GM12864 (cell line): ENCODE measurements at places on chromosomes 4 and X.

DNA sequence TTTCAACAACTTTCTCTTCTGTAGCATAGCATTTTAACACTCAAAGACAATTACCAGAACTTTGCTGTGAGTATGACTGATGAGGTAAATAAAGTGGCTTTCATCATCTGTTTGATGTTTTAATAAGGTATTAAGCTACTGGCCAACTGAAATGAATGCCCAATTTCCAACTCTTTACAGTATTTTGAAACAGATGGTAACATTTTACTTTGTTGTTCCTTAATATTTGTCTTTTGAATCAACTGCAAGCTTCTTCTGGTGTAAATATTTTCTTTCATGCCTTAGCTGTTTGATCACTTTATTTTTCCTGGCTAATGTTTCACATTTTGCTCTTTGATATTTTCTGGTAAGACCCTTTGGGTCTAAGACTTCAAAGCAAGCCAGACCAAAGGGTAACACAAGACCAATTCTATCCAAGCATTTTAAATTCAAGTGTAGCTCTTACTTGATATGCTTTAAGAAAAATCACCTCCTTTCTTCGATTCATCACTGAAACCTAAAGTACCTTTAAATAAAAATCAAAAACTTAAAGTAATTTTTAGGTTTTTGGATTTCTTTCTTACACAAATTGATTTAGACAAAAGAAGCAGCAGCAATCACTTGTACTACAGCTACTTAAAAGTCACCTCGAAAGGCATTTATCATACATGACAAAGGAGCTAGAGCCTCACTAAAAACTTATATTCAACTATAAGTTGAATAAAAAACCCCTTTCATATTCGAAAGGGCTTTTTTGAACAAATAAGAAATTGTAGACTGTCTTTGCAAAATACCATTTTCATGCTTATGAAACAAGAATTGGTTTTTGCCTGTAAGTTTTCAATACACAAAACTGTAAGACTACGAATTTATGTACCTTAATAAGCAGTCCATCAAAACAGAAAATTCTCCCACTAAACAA, 57.6 kb downstream of the TBCK start:
- DNase-seq: no peak

DNA sequence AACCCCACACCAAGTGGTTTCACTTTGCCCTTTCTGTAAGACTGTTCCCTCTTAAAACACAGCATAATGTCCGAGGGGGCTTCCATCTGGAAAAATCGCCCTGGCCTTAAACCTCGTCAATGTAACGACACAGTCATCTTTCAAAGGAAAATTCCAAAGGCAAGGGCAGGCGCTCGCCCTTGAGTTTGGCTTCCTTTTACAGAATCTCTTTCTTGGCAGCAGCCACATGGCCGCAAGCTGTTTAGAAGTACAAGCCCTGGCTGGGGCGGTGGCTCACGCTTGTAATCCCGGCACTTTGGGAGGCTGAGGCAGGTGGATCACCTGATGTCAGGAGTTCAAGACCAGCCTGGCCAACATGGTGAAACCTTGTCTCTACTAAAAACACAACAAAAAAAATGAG, 27.1 kb upstream of the GRPEL1 start:
- no peak for DNase-seq

- DNase-seq: no peak
These were observed 7.6 kb downstream of the MAMLD1 start for GRCh38 chrX:150370589-150371312.

GRCh38 chr4:80566203-80566872, 230.8 kb downstream of the CFAP299 start:
- no peak for DNase-seq

DNA sequence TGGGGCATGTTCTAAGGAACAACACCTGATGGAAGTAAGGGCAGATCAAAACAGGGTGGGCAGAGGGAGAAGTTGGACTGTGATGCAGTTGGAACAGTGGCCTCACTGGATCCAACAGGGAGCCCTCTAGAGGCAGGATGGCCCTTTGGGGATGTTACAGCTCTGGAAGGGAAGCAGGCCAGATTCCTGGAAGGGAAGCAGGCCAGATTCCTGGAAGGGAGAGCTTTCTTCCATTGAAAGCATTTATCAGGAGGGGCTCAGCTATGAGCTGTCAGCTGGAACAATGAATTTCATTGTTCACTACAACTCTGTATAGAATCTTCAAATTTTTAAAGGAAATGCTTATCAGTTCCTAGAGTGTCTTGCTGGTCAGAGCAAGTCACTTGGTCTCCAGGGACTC, 17.7 kb downstream of the IL15 start:
- DNase-seq: no peak

DNA sequence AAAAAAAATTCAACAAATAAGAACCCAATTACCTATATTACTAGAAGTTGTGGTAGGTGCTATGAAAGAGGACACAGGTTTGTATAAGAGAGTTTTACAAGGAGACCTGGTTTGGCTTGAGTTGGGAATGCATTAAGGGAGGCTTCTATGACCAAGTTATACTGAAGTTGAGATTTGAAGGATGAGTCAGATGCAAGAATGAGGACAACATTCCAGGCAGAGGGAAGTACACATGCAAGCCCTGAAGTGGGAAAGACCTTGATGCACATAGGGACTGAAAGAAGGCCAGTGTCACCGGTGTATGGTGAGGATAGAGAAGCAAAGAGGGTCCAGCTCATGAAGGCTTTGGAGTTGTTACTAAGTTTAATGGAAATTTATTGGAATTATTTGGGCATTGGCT, 52.2 kb downstream of the ANK2 start:
- no peak for DNase-seq

- peak; percentile 85 for DNase-seq
These were observed at the start of the genes GSTCD and INTS12 for GRCh38 chr4:105708181-105709080. GSTCD (plus strand) TSS chr4:105708784; CDS start chr4:105717614, 8,830 bp downstream. INTS12 (minus strand) TSS chr4:105708689; CDS start chr4:105700005, 8,684 bp downstream.

DNA sequence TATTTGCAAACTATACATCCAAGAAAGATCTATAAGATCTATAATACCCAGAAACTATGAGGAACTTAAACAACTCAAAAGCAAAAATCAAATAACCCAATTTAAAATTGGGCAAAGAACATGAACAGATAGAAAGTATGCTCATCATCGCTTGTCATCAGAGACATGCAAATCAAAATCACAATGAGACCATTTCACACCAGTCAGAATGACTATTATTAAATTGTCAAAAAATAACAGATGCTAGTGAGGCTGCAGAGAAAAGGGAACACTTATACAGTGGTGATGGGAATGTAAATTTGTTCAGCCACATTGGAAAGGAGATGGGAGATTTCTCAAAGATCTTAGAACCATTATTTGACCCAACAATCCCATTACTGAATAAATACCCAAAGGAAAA, 1451.7 kb upstream of the ADGRL3 start:
- DNase-seq: no peak

DNA sequence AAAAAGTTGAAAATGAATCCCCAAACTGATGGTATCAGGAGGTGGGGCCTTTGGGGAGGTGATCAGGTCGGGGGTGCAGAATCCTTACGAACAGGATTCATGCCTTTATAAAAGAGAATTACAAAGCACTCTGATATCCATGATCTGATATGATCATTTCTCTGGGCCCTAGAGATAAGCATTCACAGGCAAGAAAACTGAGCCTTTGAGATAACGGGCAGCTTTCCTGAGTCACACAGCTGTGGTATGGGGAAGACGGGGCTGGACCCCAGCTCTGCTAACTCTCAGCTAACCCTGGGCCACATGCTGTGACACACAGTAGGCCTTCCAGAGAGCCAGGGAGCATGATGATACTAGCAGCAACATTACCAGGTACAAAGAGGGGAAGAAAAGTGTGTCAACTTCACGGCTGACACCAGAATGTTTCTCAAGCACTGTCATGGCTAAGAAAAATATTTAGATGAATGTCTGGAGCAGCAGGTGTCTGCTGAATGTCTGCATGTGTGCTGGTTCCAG, 85.1 kb downstream of the SLC2A9 start:
- DNase-seq: no peak

DNA sequence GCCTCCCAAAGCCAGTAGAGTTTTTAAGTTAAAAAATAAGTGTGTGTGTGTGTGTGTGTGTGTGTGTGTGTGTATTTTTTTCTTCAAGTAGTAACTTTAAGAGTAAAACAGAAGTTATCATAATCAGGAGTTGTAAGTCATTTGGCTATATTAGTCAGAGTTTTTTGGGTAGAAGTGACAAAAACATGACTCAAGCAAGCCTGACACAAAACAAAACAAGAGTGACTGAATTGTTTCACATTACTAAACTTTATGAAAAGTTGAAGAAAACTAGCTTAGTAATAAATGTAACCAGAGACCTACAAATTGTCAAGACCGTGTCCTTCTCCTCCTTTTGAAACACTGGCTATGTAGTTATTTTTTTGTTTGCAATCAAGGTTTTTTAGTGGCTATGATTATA, 738.0 kb upstream of the PITX2 start:
- no peak for DNase-seq

DNA sequence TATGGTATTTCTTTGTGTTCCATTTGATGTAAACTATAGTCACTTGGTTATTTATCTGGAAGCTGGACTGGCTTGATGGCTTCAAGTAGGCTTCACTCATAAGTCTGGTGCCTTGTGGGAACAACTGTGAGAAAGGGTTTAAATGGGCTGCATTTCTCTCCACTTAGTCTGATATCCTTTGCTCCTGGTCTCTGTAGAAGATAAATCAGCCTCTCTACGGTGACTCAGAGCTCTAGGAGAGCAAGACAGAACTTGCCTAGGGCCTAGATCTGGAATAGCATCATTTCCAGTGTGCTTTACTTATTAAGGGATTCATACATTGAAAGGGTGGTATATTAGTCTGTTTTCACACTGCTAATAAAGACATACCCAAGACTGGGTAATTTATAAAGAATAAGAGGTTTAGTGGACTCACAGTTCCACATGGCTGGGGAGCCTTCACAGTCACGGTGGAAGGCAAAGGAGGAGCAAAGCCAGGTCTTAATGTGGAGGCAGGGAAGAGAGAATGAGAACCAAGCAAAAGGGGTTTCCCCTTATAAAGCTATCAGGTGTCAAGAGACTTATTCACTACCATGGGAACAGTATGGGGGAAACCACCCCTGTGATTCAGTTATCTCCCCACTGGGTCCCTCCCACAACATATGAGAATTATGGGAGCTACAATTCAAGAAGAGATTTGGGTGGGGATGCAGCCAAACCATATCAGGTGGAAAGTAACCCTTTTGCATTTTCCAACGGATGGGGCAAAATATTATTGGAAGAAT, 1746.4 kb upstream of the PCDH7 start:
- DNase-seq: no peak

- no peak for DNase-seq
These were observed 602.0 kb downstream of the GLUD2 start for GRCh38 chrX:121649417-121649816.

GRCh38 chrX:98379134-98379533, 1495.4 kb downstream of the RPA4 start:
- no peak for DNase-seq

DNA sequence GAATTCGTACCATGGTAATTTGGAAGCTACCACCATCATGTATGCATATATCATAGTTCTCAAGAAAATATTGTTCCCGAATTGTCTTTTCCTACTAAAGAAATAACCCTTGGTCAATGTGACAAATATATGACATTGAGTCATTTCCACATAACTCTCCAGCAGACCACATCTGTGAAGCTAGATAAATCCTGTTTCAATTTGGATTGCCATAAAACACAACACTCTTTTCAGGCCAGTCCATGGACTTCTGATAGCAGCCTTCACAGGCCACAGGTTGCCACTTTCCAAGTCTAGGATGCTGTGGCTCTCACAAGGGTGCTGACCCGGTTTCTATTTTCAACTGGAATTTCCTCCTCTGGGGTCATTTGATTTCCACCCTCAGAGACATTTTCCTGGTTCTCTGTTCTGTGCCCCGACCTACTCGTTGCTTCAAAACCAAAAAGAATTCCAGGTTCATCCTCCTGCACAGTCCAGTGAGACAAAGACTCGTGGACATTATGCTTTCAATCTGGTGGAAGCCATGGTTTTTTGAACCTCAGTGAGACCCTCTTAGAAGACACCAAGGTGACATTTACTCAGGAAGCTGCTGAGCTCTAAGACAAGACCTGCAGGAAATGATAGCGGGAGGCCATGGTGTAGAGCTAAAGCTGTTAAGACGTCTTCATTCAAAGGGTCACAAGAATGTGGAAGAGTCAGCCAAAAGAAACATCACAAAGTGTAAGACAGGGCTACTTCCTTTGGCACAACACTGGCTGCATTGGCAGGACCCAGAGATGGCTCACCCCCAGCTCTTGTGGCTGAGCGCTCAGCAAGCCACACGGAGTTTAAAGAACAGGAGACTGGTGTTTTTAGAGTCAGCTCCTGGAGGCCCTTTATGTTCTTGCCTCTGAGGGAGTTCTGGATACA, 119.8 kb downstream of the AMELX start:
- no peak for DNase-seq

- no peak for DNase-seq
These were observed 4.5 kb upstream of the RHOH start for GRCh38 chr4:40192114-40193015.

GRCh38 chr4:84597450-84597849, 14.5 kb downstream of the CDS1 start:
- no peak for DNase-seq

DNA sequence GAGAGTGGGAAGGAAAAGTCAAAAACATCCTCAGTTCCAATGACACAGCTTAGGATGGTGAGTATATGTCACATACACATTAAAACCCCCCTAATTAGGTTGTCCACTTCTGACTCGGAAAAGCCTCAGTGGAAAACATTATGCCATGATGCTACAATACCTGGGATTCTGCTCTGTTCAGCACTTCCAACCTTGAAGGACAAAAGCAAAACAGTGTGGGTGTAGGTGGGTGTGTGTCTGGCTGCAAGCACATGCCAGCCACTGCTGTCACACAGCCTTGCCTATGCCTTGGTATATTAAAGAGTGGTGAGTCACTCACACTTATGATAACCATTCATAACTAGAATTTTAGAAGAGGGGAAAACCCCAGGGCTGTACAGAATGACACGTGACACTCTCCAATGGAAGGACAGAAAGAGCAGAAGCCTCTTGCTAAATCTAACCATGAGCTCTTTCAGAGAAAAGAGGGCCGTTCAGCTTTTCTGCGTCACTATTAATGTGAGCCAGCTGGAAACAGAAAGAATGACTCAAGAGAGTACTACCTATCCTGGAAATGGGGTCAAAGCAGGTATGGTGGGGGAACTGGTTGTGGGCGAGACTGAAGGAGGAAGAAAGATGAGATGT, 159.6 kb downstream of the TET2 start:
- DNase-seq: peak; percentile 85

DNA sequence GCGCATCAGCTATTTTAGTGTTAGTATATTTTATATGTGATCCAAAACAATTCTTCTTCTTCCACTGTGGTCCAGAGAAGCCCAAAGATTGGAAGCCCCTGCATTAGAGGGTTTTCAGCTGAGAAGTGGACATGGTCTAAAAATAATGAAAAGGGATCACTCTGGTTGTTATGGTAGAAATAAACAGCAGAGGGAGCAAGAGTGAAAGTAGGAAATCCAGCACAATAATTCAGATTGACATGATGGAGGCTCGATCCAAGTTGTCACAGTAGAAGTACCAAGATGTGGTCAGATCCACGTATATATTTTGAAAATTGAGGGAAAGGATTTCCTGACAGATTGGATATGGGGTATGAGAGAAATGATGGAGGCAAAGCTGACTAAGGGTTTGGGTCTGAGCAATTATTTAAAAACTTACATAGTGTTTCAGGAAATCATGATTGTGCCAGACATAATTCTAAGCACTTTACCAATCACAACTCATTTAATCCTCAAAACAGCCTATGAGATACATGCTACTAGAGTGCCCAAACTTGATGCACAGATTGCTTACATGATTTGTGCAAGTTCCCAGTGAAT, 17.0 kb upstream of the TMEM144 start:
- DNase-seq: no peak

- no peak for DNase-seq
These were observed 23.3 kb upstream of the GPR50 start for GRCh38 chrX:151153086-151153485.
